ENCODE measurements at places on chromosomes 12 and 14.

DNA sequence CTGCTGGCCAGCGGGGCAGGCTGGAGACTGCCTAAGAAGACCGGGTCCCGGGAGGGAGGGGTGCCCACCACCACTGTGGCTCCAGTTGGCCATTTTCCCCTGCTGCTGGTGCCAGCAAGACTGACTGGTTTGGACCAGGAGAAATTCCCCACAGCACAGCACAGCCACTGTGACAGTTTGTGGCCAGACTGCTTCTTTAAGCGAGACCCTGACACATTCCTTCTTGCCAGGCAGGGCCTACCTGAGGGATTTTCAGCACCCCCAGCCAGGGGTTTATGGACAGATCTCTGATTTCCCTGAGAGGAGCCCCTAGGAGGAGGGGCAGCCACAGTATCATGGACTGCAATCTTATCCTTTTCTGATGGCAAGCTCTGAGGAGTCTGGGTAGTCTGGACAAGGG, 15.5 kb downstream of the GLIPR1L1 start:
- no peak for DNase-seq

- no peak for DNase-seq
Observed at GRCh38 chr14:75196468-75196867, 20.1 kb upstream of the TMED10 start.

GRCh38 chr12:81005606-81006005, 67.9 kb upstream of the LIN7A start:
- DNase-seq = no peak

GRCh38 chr12:509500-509899, 49.8 kb downstream of the B4GALNT3 start:
- DNase-seq = no peak

GRCh38 chr12:16266085-16266484, 11.4 kb downstream of the SLC15A5 start:
- DNase-seq = no peak

DNA sequence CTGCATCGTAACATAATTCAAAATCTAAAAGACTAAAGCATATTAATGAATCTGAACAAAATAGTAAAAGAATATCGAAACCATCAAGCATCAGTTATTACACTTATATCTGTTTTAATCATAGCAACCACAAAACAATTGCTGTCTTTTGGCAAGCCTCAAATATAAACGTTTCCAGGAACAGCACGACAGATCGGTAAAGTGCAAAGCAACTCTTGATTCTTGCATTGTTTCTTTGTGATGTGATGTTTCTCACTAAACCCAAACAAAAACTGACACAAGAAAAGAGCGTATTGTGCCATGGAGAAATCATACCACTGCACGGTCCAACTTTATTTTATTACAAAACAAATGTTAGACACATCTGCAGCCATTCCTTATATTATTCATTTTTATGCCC, 9.2 kb upstream of the MYF6 start:
- DNase-seq = no peak

- no peak for DNase-seq
Observed at GRCh38 chr12:122820138-122820537, 15.1 kb upstream of the HIP1R start.

GRCh38 chr14:23487216-23487615, 17.7 kb downstream of the NGDN start:
- no peak for DNase-seq

DNA sequence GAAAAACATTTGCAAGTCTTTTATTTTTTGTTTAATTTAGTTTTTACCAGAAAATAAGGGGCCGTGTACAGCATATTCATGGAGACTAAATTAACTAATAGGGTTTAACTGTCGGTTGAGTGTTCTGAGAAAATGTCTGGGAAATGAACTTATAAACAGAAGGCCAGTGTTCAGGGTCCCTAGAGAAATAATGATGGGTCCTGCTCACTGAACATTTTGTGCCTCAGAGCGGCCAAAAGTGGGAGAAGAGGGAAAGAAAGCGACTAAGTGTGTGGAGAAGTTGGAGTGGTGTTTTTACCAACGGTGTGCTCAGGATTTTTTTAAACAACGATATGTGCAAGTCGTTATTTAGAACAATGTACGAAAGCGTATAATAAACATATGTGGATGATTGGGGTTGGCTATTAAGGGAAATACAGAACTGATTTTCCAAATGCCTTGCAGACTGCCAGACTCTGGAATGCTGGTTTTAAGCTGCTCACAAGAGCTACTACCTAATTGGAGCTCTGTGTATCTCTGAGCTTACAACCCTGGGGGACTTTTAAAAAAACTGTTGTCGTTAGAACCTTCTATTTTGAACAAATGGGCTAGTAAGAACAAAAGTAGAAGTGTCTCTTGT, 166.7 kb downstream of the SLC38A4 start:
- no peak for DNase-seq

DNA sequence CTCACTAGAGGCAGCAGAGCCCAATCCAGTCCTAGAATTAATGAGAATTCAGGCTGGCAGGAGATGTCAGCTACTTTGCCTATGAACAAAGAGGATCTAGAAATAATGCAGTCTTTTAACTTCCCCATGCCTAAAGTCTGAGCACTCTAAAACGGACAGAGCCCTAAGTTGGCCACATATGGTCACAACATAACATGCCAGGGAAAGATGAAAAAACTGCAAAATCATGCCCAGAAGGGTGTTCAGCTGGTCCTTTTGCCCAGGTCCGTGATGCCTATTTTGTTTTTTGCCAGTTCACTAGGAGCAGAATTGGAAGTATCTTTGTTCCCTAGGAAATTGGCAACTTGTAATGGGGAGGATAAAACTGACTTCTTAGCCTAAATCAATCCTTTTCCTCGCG, 20.3 kb upstream of the LMNTD1 start:
- no peak for DNase-seq

GRCh38 chr12:130667421-130667960, 48.6 kb downstream of the RIMBP2 start:
- no peak for DNase-seq

GRCh38 chr12:42960087-42960527, 370.6 kb upstream of the PRICKLE1 start:
- no peak for DNase-seq

GRCh38 chr14:101843665-101844064, 82.2 kb downstream of the PPP2R5C start:
- no peak for DNase-seq

DNA sequence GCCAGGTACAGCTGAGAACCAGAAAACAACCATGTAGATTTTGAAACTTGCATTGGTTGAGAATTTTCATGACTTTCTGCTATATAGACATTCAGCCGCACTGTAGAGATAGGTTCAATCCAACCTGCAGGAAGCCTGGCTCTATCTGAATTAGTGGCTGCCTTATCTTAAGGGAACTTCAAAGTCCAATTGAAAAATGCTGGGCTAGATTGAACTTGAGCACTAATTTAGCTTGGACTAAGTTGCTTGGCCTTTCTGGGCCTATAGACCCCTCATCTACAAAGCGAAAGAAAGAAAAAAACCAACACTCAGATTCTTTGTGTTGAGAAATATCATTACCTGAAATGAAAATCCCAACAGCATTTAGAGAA, 332.4 kb downstream of the NUAK1 start:
- no peak for DNase-seq

GRCh38 chr12:1107669-1108068, 116.6 kb downstream of the ERC1 start:
- DNase-seq = no peak

DNA sequence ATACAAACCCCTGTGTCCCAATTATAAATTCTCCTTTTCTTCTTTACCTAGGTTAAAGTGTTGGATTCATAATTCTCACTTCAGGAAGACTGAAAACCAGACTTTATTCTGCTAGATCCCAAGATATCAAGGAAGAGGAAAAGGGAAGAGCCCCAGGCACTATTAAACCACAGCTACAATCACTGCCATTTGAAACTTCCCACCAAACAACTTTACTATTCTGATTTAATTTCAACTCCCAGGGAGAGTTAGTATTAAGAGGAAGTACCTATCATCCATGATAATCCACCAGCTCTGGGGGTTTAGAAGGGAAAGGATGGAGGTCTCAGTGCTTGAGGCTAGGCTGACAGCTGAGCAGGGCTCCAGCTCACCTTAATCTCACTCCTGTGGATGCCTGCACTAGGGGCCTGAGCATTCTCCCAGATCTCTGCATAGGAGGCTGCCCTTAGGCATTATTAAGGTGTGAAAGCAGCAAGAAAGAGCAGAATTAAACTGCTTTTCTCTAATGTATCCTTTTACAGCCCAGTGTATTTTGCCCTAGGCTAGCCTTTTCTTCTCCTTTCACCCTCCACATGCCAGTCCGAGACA, 52.9 kb downstream of the MYF5 start:
- DNase-seq = no peak

GRCh38 chr12:132881818-132882217, 5.6 kb downstream of the CHFR start:
- DNase-seq = no peak

- peak; percentile 41 for DNase-seq
Observed at GRCh38 chr14:64826845-64827244, 52.9 kb downstream of the SPTB start.

- DNase-seq = no peak
Observed at GRCh38 chr12:18492372-18493025, 231.2 kb downstream of the PIK3C2G start.

- no peak for DNase-seq
Observed at GRCh38 chr12:14995583-14996425, 23.0 kb downstream of the PDE6H start.

GRCh38 chr12:2163177-2163941, 110.6 kb downstream of the CACNA1C start:
- DNase-seq = no peak

All from NCI-H187 (cell line).